ENCODE measurements at places on chromosomes 1 and 21. TPM values are rescaled to one million over a fixed set of nuclear protein-coding genes. Genes with fewer than 3 reads are reported as not detected.

GRCh38 chr1:166905900-166906299 lies 29.8 kb upstream of the TADA1 start:
- peak overlapping the region; percentile 63 for H3K27ac ChIP-seq
- H3K36me3 ChIP-seq = no peaks in the 10 kb centered on the region
- no peaks in the 10 kb centered on the region for H3K27me3 ChIP-seq
- H3K4me3 ChIP-seq = 0 out of 2 replicates have a peak overlapping the region, but pooled peaks have one; percentile 12
- H3K4me1 ChIP-seq = peaks cover 25% of the 10 kb centered on the region

DNA sequence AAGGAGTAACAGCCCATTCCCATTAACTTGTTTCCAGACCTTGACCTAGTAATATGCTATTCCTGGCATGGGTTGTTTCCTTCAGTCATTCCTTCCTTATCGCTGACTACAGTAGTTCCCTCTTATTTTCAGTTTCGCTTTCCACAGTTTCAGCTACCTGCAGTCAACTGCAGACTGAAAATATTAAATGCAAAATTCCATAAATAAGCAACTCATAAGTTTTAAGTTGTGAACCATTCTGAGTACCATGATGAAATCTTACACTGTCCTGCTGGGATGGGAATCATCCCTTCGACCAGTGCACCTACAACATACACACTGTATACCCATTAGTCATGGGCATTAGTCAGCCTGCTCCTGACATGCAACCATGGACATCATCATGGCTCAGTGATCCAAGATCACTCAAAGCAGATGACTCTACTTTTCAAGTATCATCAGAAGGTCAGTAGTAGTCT lies 66.7 kb downstream of the CCDC30 start:
- H3K27ac ChIP-seq = peak overlapping the region; percentile 56
- H3K4me3 ChIP-seq = no peak overlapping the region
- H3K27me3 ChIP-seq = no peaks in the 10 kb centered on the region
- peak; percentile 76 for DNase-seq
- peaks cover 5% of the 10 kb centered on the region for H3K4me1 ChIP-seq
- H3K36me3 ChIP-seq = no peaks in the 10 kb centered on the region

- H3K27ac ChIP-seq = no peak overlapping the region
- no peak for DNase-seq
- no peaks in the 10 kb centered on the region for H3K4me1 ChIP-seq
- no peaks in the 10 kb centered on the region for H3K36me3 ChIP-seq
Measured at GRCh38 chr1:29429656-29430055, 193.3 kb downstream of the PTPRU start.

DNA sequence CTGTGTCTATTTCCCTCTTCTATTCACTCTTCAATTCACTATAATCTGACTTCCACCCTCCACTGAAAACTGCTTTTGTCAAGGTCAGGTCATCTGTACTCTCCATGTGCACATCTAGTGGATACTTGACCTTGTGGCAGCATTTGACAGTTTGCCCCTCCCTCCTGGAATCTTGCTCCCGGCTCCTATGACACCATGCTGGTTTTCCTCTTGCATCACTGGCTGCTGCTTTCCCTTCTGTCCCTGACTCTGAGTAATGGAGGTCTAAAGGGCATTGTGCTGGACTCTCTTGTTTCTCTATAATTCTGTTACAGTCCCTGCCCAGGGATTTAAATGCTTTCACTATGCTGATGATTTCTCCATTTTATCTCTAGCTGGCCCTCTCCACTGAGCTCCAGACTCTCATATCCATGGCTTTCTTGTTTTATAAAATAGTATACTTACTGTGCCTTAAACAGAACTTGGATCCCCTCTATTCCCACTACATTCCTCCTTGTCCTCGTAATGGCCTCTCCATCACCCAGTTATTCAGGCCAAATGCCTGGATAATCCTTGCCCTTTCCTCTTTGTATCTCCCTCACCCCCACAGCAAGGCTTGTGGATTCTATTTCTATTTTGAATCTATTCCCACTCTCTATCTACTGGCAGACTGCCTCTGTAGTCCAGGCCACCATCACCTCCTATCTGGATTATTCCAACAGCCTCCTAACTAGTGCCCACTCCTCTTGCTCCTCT lies 36.8 kb upstream of the PODN start:
- no peaks in the 10 kb centered on the region for H3K27me3 ChIP-seq
- no peaks in the 10 kb centered on the region for H3K4me1 ChIP-seq
- H3K4me3 ChIP-seq = no peak overlapping the region
- H3K27ac ChIP-seq = no peak overlapping the region

The PEX14 gene
- 24.9 TPM for total RNA-seq

All from PC-3 (cell line).